Psoas muscle (tissue), 8 donors: ENCODE measurements at places on chromosomes 13 and 19.

- no peak for DNase-seq
Measured at GRCh38 chr19:16062789-16063188, 13.5 kb upstream of the TPM4 start.

DNA sequence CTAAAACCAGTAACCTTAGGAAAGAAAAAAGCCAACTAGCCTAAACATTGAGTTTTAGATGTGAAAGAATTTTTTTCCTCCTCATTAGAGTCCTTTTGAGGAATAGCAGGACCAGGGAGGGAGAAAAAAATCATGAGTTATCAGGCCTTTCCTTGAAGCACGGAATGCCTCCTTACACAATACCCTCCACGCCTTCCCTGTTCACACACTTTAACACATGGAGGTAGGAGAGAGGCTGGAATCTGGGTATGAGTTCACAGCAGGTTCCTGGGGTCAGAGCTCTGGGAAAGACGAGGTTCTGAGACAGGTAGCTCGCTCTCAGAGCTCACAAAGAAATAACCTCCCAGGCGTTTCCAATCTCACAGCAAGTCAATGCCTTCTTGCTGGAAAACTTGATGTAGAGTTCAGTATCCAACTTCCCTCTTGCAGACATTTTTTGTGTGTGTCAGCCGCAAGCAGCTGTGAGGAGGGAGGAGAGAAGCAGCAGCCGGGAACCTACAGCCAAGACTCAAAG lies 716 bp downstream of the ZNF573 start:
- DNase-seq = no peak

DNA sequence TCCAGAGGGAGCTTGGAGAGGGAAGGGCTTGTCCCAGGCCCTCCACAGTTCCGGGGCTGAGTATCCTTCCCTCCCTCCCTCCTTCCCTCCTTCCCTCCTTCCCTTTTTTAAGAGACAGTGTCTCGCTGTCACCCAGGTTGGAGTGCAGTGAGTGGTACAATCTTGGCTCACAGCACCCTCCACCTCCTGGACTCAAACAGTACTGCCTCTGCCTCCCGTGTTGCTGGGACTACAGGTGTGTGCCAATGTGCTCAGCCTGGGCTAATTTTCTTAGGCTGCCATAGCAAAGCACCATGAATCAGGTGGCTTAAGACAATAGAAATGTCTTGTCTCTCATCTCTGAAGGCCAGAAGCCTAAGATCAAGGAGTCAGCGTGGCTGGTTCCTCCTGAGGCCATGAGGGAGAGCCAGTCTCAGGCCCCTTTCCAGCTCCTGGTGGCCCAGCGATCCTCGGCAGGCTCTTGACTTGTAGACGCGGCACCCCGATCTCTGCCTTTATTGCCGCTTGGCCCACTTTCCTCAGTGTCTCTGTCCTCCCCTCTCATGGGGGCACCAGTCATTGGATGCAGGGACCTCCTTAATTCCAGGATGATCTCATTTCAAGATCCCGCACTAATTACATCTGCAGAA lies 47.5 kb downstream of the CRTC1 start:
- no peak for DNase-seq

DNA sequence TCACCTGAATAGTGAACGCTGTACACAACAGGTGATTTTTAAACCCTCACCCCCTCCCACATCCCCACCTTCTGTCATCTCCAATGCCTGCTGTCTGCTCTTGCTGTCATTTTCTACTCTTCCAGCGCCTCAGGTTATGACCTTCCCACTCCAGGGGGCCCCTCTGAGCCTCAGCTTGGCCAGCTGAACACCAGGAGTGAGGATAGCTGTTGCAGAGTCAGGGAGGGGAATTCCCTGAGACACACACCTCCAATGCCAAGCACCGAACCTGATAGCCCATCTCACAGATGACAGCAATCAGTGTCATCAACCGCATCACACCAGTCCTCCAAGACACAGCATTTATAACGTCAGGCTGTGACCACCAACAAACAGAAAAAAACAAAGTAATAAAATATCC lies 193.5 kb downstream of the ZNF536 start:
- DNase-seq = no peak

GRCh38 chr19:7932930-7933300 lies 7.0 kb upstream of the CTXN1 start:
- no peak for DNase-seq

- DNase-seq = no peak
Measured at GRCh38 chr13:24251525-24251924, 57.9 kb upstream of the C1QTNF9 start.

GRCh38 chr19:50329146-50329925 lies at the start of gene KCNC3:
Gene KCNC3, minus strand, starts transcription at chr19:50329377. Its CDS starts 295 bp downstream, at chr19:50329082.
- DNase-seq = peak; percentile 99

GRCh38 chr19:29779921-29780320 lies 31.9 kb upstream of the CCNE1 start:
- DNase-seq = no peak

GRCh38 chr13:53159431-53159830 lies 130.8 kb downstream of the OLFM4 start:
- DNase-seq = no peak

DNA sequence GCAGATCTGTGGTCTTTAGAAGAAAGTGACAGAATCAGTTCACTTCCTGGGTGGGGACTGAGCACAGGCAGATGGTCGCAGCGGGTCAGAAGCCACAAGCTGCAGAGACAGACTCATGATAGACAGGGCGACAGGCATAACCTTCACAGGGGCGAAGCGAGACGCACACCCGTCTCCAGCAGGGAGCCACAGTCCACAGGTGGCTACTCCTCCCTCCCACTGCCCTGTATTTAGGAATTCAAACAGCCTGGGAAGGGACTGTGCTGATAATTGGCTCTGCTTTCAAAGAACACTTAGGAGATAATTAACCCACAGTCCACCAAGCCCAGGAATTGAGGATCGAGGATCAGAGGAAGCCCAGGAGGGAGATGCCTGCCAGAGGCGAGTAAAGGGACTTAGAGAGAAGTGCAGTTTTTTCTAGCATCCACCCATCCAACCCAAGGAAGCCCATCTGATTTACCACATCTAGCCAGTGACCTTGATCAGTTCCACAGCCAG lies 23.2 kb downstream of the RFX2 start:
- no peak for DNase-seq

DNA sequence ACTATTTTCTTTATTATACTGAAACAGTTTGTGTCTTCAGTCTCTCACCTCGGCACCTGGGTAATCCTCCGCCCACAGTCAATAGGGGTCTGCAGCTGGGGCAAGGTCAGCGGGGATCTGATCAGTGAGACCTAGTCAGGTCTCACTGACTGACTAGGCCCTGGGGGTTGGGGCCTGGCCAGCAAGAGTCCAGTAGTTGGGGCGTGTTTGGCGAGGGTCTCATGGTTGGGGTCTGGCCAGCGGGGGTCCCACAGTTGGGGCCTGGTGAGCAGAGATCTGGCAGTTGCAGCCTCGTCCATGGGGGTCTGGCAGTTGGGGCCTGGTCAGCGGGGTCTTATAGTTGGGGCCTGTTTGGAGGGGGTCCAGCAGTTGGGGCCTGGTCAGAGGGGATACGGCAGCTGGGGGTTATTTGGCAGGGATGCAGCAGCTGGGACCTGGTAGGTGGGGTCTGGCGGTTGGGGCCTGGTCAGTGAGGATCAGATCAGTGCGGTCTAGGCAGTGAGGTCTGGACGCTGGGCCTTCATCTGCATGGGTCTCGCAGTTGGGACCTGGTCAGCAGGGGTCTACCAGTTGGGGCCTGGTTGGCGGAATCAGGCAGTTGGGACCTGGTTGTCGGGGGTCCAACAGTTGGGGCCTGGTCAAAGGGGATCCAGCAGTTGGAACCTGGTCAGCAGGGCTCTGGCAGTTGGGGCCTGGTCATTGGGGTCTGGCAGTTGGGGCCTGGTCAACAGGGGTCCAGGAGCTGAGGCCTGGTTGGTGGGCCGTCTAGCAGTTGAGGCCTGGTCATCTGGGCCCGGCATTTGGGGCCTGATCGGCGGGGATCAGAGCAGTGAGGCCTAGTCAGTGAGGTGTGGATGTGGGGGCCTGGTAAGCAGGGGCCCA lies 61.1 kb upstream of the TPM4 start:
- no peak for DNase-seq

DNA sequence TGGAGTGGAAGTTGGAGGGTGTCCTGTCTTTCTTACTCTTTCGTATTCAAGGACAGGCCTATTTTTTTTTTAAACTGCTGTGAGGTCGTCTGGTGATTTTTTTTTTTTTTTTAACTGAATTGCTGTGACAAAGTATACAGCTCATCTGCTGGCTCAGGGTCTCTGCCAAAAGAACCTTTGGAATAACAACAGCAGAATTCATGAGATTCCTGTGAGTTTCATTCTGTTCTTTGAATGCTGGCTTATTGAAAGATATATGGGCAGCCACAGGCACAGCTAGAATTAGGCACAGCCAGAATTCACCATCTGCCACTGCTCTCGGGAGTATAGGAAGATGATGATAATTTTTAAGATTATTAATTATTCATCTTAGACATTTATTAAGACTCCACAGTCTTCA lies 21.4 kb upstream of the FRY start:
- no peak for DNase-seq

DNA sequence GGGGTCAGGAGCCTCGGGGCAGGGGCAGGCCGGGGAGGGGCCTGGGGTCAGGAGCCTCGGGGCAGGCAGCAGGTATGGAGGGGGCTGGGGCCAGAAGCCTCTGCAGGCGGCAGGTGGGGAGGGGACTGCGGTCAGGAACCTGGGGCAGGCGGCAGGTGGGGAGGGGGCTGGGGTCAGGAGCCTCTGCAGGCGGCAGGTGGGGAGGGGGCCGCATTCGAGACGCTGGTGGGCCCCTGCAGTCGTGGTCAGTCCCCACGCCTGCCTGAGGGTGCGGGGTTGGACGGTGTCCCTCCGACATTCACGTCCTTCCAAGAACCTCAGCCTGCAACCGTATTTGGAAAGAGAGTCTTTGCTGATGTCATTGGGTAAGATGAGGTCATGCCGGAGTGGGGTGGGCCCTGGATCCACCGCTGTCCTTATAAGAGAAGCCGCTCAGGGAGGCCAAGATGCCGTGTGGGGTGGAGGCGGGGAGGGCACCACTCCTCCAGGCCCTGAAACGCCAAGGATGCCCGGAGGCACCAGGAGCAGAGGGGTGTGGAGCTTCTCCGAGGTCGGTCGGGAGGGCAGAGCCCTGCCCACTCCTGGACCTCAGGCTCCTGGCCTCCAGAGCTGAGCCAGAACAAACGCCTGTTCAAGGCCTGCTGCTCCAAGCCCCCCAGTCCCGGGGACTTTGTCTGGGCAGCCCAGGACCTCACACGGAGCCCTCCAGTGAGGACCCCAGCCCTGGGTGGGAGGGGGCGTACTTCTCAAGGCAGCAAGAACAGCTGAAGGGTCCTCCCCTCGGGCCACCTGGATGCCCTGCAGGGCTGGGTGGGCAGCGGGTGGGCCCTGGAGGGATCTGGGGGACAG lies 30.1 kb downstream of the PIP5K1C start:
- peak; percentile 78 for DNase-seq

DNA sequence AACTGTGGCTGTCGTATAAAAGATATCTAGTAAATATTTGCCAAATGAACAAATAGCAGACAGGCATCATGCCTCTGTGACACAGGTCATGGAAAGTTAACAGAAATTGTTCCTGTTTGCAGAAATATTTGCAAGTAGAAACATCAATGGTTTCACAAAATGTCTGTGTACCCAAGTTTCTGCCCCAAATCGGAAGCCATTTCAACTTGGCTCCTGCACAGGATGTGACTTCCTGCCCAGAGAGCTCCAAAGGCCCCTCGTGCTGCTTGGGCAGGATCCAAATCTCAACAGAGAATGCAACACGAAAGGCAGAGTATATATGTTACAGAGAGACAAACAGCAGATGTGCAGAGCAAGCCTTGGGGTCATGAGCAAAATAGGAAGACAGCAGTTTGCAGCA lies 95.5 kb upstream of the SERP2 start:
- DNase-seq = no peak

DNA sequence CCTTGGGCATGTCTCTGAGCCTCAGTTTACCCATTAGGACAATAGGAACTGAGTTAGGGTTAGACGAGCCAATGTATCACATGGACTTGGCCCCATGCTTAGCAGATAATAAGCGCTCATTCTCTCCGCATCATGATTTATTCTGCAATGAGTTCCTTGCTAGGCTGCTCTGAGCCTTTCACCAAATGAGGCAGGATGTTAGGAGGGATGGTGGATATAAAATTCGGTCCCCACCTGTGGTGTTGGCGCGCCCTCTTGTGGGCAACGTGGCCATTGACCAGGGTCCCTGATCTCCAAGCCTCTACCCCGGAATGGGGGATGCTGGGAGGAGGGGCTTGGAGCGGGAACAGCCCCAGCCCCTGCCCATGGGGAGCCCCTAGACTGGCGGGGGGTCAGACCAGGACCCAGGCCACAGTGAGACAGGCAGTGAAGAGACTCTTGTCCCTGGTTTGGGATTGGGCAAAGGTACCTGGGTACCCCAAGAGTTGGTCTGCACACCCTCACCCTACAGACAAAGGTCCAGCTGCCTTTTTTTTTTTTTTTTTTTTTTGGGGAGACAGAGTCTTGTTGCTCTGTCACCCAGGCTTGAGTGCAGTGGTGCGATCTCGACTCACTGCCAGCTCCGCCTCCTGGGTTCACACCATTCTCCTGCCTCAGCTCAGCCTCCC lies 43.9 kb downstream of the CERS4 start:
- peak; percentile 90 for DNase-seq

- no peak for DNase-seq
Measured at GRCh38 chr19:1046117-1046626, 6.3 kb downstream of the ABCA7 start.

DNA sequence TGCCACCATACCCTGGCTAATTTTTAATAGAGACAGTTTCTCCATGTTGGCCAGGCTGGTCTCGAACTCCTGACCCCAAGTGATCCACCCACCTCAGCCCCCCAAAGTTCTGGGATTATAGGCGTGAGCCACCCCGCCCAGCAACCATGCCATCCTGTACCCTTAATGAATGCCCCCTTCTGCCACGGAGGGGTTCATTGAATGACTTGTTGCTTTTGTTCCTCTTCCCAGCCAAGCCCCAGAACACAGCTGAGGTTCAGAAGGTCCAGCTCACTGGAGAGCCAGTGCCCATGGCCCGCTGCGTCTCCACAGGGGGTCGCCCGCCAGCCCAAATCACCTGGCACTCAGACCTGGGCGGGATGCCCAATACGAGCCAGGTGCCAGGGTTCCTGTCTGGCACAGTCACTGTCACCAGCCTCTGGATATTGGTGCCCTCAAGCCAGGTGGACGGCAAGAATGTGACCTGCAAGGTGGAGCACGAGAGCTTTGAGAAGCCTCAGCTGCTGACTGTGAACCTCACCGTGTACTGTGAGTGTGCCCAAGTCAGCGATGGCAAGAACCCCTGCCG lies 6.0 kb downstream of the PVR start:
- no peak for DNase-seq

GRCh38 chr19:4988770-4989251 lies 19.9 kb downstream of the KDM4B start:
- DNase-seq = peak; percentile 84
